ENCODE measurements at places on chromosomes 11 and 22.

GRCh38 chr22:19710769-19711106, 3.6 kb upstream of the SEPTIN5 start:
- DNase-seq, result no peak

- DNase-seq, result no peak
Observed at GRCh38 chr22:28656181-28656580, 23.5 kb downstream of the TTC28 start.

GRCh38 chr11:93945596-93945995, 75.6 kb upstream of the HEPHL1 start:
- no peak for DNase-seq

DNA sequence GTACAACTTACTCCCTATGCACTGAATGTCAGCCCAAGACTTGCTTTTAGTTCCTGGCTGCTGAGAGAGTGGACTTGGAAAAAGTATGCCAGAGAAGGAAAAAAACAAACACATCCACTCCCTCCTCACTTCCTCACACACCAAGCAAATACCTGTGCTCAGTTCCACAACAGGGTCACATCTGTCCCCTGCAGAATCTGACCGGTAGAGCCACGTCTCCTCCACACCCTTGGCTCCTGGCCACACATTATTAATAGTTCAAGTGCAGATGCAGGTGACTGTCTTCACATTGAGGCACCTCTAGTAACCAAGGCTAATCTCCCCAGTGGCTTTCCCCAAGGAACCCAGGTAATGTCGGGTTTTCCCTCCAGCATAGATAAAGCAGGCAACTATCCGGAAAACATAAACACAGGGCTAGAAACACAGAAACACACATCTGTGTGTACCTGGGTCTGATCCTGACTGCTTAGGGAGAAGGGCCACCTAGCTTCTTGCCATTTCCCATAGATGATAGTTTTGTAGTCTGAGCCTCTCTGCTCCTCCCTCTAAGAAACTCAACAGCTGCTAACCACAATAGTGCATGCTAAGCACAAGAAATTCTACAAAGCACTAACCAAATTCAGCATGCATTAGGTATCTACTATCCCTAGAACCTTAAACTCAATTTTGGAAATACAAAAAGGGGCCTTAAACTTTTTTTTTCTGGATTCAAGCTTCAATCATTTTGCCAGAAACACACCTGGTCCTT, 10.2 kb downstream of the SYTL2 start:
- no peak for DNase-seq

DNA sequence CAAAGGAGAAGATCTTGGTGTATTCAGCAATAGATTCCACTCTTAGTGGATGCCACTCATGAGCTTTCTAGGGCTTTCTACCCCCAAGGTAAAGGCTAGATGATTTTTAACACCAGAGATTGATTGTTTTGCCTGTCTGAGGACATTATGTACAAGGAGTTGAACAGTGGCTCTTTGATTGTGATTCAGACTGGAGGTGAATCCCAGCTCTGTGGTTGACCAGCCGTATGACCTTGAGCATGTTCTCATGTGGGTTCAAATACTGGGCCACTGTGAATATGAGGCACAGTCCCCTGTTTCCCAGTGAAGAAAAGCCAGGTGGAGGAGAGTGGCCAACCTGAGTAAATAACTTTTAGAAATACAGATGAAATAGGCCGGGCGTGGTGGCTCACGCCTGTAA, 24.0 kb upstream of the PARVB start:
- no peak for DNase-seq

- DNase-seq, result peak; percentile 92
Observed at GRCh38 chr22:39090426-39091064, 6.5 kb upstream of the APOBEC3H start.

DNA sequence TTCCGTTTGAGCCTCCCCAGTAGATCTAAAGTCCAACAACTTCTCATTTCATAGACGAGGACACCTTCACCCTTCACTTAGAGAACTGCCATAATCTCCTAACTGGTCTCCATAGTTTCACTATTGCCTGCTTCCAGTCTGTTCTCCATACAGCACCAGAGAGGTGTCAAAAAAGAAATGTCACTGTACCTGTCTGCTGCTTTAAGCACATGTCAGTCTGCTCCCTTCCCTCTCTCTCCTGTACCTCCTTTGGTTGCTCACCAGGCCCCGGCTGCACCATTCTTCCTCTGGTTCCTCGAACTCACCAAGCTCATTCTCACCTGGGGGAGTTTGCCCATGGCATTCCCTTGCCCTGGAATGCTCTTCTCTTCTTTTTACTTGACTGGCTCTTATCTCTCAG, 75.8 kb downstream of the NAV2 start:
- no peak for DNase-seq
